ENCODE measurements at places on chromosomes 3 and 15. TPM values are rescaled to one million over a fixed set of nuclear protein-coding genes. Genes with fewer than 3 reads are reported as not detected.

DNA sequence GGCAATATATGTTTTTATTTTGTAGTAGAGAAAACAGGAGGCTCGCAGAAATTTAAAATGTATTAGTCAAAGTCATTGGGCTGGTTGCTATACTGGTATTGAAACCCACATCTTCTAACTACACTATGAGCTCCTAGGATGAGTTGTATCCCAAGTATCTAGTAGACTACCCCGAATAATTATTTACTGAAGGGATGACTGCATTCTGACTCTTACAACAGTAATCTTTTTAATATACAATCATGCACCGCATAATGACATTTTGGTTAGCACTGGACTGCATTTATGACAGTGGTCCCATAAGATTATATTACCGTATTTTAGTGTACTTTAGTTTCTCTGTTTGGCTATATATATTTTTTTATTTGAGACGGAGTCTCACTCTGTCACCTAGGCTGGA is 15.3 kb downstream of the PIGB start:
- no peak for DNase-seq

DNA sequence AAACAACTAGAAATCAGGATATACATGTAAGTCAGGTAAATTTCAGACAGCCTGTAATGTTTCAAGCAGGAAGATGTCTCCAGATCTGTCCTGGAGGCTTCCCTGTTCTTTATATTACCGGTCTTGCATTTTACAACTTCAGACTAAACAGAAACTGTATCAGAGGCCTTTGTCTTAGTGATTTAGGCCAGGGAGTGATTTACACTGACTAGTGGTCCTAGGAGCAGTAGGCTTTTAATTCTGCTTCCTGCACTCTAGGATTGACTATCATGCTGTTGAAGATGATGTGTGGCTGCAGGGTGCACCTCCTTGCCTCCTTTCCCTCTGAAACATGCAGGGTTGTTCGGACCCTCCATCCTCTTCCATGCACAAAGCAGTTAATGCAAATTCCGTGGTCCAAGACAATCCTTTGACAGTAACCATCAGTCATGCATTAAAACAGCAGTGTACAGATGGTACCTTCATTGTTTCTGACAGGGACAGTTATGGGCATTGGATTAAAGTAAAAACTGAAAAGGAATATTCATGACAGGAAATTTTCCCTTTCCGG is 27.6 kb downstream of the CHRNA7 start:
- no peak for DNase-seq

DNA sequence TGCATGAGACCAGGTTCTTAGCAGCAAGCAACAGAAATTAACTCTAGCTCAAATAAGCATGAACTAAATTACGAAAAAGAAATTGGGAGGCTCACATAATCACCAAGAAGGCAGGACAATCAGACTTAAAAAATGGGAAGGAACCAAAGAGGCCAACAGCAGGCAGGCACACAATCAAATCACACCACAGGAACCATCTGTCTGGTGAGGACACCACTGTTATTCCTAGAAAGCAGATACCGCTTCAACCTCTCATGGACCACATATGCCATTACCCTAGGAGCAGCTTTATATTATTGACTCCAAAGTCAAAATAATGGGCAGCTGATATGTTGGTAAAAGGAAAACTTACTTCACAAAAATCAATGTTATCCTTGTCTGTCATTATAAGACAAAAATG is 51.6 kb downstream of the SUCLG2 start:
- no peak for DNase-seq

- no peak for DNase-seq
Measured at GRCh38 chr3:103085465-103085864, 650.6 kb downstream of the ZPLD1 start.

GRCh38 chr3:65960087-65960486 is 78.6 kb downstream of the MAGI1 start:
- DNase-seq = no peak

- no peak for DNase-seq
Measured at GRCh38 chr15:60091157-60091556, 87.0 kb downstream of the FOXB1 start.

- no peak for DNase-seq
Measured at GRCh38 chr15:84752700-84753099, 4.3 kb downstream of the ZNF592 start.

GRCh38 chr3:161020256-161020655 is 84.9 kb downstream of the B3GALNT1 start:
- no peak for DNase-seq

GRCh38 chr3:108757404-108757982 is at the start of gene RETNLB:
RETNLB (minus strand) TSS chr3:108757410; CDS start chr3:108757185, 225 bp downstream.
- no peak for DNase-seq

DNA sequence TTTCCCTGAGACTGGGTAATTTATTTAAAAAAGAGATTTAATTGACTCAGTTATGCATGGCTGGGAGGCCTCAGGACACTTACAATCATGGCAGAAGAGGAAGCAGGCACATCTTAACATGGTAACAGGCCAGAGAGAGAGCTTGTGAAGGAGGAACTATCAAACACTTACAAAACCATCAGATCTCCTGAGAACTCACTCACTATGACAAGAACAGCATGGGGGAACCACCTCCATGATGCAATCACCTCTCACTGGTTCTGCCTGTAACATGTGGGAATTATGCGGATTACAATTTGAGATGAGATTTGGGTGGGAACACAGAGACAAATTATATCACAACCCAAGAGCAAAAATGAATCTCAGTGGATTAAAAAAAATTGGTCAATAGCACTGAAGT is 416.0 kb upstream of the TMCO5A start:
- no peak for DNase-seq

DNA sequence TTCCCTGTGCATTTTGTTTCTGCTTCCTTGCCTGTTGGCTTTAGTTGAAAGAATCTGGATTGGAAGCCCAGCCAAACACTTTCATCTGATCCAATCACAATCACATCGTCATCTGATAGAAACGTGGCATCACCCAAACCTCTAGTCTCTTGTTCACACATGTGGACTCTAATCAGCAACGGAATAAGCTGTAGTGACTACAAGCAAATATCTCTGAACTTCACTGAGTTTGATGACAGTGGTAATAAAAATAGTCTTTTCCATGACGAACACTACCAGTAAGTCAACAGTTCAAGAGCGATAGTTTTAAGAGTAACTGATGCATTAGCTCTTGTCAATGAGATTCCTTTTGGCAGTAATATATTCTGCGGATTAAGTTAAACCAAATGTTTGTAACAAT is 22.8 kb upstream of the MECOM start:
- DNase-seq = no peak

DNA sequence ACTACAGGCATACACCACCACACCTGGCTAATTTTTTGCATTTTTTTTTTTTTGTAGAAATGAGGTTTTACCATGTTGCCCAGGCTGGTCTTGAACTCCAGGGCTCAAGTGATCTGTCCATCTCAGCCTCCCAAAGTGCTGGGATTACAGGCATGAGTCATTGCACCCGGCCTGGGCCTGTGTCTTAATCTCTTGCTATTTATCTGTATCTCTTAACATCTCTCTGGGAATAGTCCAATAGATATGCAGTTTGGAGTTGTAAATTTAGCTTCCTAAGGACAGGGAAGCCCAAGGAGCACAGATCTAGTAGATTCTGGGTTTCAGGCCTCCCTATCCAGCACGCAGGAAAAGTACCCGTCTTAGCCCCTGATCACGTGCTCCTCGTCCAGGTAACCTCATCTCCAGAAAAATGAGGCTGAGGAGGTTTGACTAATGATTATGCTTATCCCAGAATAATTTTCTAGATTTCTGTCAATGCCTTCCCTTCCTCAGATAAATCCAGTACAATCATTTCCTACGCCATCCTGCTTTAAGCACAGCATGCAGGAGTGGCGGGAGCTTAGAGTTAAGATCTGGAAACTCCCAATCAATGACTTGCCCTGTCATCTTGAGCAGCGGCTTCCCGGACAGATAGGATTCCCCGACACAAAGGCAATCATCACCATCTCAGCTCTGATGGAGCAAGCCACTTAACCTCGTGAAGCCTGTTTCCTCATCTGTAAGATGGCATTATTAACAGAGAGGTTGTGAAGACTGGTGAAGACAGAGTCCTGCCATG is 12.3 kb upstream of the CTDSPL start:
- no peak for DNase-seq

DNA sequence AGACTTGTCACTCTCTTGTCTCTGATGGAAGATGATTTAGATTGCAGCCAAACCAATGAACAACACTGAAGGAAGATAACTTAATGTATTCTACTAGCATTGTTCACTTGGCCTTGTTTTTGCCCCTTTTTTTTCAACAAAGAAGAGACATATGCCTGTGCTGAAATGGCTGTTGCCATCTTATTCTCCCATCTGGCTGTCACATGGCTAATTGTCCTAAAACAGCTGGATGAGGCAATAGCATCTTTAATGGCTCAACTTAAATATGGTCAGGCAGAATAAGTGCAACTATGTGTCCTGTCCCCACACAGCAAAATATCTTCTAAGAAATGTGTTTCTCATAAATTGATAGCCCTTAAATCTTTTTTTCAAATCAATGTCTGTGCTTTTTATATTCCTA is 576.9 kb downstream of the TUSC7 start:
- DNase-seq = no peak

DNA sequence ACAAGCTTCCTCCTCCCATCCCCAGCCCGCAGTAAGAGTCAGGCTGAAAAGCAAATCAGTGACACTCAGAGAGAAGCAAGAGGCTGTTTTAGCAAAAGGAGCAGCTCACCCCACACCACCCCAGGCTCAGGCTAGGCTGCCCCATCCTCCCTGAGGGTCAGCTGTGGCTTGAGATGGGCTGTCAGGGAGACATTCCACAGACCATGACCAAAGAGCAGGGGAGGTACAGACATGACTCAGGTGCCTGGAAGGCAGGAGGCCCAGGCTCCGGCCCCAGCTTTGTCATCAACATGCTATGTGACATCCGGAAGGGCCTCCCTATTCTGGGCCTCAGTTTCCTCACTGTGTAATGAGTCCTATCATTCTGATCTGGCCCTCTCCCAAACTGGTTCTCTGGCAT is 24.7 kb downstream of the HCN4 start:
- DNase-seq = no peak

- DNase-seq = no peak
Measured at GRCh38 chr3:180093535-180093934, 56.8 kb upstream of the PEX5L start.

- no peak for DNase-seq
Measured at GRCh38 chr3:13688034-13688433, 139.1 kb downstream of the FBLN2 start.

GRCh38 chr3:134059035-134059601 is 29.4 kb upstream of the SLCO2A1 start:
- DNase-seq = no peak

- no peak for DNase-seq
Measured at GRCh38 chr3:151925876-151926275, 52.4 kb downstream of the SUCNR1 start.

DNA sequence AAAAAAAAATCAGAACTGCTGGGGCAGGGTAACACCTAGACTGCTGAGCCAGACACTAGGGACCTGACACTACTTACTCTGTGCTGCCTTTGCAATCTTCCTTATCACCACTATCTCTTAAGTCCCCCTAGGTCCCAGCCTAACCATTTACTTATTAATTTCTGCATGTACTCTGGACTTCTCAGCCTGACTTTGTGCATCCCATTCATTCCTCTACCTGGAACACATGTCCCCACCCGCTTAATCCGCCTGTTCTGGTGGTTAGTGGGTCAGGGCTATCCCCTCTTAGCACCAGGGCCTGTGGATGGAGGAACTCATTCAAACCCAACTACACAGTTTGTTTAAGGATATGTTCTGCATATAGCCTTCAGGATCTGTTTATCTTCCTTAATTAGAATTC is 5.0 kb upstream of the CACNA1D start:
- no peak for DNase-seq

GRCh38 chr15:43241100-43241499 is 20.3 kb upstream of the EPB42 start:
- no peak for DNase-seq

DNA sequence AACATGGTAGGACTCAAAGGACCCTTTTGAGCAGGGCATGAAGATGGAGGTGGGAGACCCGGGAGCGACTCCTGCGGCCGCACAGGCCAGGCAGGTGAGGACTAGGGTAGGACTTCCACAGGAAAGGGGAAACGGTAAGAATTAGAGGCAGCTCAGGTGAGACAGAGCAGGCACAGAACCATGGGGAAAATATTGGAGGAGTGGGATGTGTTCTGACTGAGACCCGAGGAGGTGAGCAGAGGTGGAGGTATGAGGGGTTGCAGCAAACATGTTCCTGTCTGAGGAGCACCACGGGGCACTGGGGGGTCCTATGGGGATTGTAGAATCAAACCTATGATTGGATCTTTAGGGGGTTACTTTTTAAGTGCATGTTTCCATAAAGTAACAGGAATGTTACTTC is 1.4 kb upstream of the ISG20 start:
- DNase-seq = no peak

DNA sequence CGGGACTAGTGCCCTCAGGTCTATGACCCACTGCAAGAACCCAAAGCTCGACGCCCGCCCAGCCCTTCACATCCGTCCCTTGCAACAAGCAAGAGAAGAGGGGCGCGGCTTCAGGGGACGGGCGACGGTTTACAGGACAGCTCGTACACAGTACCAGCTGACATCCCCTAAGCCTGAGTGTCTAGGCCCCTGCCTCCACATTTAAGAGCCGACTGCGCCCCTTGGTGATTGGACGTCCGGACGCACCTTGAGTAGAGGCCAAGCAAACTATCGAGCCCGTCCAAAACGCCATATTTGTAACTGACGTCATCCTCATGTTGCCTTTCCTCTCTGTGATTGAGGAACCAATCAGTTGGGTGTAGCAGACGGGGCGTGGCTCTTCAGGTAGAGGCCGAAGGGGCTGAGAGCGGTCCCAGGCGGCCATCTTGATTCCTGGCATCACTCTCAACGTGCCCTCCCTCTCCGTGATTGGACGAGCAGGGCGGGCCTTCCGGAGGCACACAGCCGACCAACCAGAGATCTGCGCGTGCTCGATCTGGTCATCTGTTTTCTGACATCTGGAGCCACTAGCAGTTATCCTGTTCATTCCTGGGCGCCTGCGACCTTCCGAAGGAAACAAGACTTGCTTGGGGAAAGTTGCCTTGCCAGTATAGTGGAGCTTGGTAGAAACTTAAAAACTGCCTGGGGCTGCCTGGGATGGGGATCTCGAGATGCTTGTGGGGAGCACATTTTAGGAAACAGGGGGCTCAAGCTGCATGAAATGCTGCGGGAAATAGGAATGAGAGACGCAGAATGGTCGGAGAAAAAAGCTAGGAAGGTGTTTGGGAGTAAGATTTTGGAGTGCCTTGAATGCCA is 4.0 kb upstream of the RPL14 start:
- DNase-seq = peak; percentile 94

- DNase-seq = no peak
Measured at GRCh38 chr15:78347586-78348543, 7.7 kb downstream of the CRABP1 start.

- no peak for DNase-seq
Measured at GRCh38 chr3:108200578-108200977, 21.6 kb downstream of the IFT57 start.

The CCR3 gene
- 0.39 TPM for polyA plus RNA-seq

The ACOX2 gene
- not detected for polyA plus RNA-seq

The CSTA gene
- 0.63 TPM for polyA plus RNA-seq

The SLC51B gene
- not detected for polyA plus RNA-seq

The NDUFB5 gene
- polyA plus RNA-seq = 61.1 TPM

The ADAMTS9 gene
- not detected for polyA plus RNA-seq

The PTX3 gene
- 3.3 TPM for polyA plus RNA-seq

The HCN4 gene
- polyA plus RNA-seq = not detected

The GOLGA8A gene
- polyA plus RNA-seq = 0.84 TPM

The SAMMSON gene
- not detected for polyA plus RNA-seq

The MASP1 gene
- polyA plus RNA-seq = not detected

The SH3GL3 gene
- polyA plus RNA-seq = not detected

The LDHAL6B gene
- not detected for polyA plus RNA-seq

The XCR1 gene
- polyA plus RNA-seq = 0.26 TPM

The HIGD2B gene
- polyA plus RNA-seq = not detected

The KCNMB2 gene
- not detected for polyA plus RNA-seq
